CD4-positive, alpha-beta T cell treated with Interleukin-21 for 1 hour (primary cell): ENCODE measurements at places on chromosomes 4 and X.

GRCh38 chrX:71577682-71578081 is 555 bp upstream of the GCNA start:
- DNase-seq: no peak

DNA sequence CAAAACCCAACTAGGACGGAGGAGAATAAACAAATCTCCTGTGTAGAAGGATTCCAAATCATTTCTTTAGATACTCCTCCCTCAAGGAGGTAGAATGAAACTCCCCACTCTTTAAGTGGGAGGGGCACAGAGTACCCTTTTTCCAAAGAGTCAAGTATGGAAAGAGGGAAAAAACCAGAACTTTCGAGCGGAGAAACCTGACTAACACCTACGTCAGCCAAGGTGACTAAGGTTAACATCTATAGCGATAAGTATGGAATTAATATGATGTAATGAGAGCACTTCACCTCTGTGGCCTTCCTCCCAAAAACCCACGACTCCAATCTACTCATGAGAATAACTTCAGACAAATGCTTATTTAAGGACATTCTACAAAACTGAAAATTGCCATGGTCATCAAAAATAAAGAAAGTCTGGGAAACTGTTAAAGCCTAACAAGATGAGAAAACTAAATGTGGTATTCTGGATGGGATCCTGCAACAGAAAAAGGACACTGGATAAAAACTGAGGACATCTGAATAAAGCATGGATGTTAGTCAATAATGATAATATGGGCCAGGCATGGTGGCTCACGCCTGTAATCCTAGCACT is 157.0 kb upstream of the MAP3K15 start:
- DNase-seq: no peak

- no peak for DNase-seq
Measured at GRCh38 chr4:184481544-184481943, 7.2 kb upstream of the IRF2 start.

DNA sequence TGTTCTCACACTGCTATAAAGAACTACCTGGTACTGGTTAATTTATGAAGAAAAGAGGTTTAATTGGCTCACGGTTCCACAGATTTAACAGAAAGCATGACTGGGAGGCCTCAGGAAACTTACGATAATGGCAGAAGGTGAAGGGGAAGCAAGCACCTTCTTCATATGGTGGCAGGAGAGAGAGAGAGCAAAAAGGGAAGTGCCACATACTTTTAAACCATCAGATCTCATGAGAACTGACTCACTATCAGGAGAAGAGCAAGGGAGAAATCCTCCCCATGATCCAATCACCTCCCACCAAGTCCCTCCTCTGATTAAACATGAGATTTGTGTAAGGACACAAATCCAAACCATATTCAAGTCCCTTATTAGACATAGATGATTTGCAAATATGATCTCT is 12.3 kb upstream of the RAP2C start:
- DNase-seq: no peak

GRCh38 chrX:128396601-128397000 is 344.4 kb upstream of the ACTRT1 start:
- no peak for DNase-seq

DNA sequence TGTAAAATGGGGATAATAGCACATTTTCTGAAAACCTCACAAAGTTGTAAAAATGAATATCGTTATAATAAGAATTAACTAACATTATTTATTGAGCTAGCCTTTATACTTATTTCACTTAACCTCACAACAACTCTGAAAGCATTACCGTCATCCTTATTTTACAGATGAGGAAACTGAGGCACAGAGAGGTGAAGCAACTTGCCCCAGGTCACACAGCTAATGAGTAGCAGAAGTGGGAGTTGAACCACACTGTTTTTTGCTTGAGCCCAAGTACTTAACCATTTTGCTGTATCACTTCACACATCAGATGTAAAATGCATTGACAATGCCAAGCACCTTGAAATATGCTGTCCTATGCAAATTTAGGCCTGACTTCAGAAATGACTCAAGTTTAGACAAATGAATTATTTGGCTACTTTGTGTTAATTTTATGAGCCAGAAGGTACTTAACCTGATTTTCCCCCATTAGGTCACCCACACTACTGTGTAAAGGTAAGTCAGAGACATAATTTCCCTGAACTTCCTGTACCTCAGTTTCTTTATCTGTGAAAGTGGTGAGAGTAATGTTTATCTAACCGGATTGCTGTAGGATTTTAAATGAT is 23.1 kb downstream of the CD40LG start:
- DNase-seq: no peak

DNA sequence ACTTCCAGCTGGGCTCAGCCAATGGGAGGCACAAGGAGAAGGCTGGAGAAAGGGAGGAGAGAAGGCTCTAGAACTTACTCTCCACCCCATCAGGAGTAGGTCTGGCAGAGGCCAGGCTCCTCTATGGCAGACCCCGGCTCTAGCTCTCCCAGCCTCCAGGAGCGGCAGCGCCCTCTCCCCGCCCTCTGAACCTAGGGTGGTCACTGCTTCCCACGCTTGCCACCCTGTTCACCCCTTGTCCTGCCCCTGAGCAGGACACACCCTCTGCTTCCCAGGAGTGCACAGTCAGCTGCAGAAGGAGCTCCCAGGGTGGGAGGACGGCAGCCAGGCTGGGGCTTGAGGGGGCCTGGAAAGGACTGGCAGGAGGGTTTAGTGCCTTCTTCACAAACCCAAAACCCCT is 53.0 kb upstream of the CRMP1 start:
- no peak for DNase-seq

- no peak for DNase-seq
Measured at GRCh38 chrX:13892856-13893255, 76.0 kb upstream of the GPM6B start.

GRCh38 chr4:1407657-1408333 is 1.6 kb upstream of the NKX1-1 start:
- DNase-seq: no peak
